ENCODE measurements at places on chromosomes 2 and 18.
A peak's percentile ranks its signal among the peaks of the same experiment; 100 is the strongest.

GRCh38 chr2:147810883-147811765 lies 33.7 kb upstream of the ACVR2A start:
- no peak for DNase-seq
- no peaks in the 10 kb centered on the region for H3K27me3 ChIP-seq
- no peaks in the 10 kb centered on the region for H3K4me1 ChIP-seq
- no peak overlapping the region for H3K4me3 ChIP-seq

- H3K4me1 ChIP-seq, result peaks cover 4% of the 10 kb centered on the region
- H3K36me3 ChIP-seq, result peaks cover 27% of the 10 kb centered on the region
- no peak overlapping the region for H3K4me3 ChIP-seq
- H3K27ac ChIP-seq, result no peak overlapping the region
Observed at GRCh38 chr2:152693033-152693432, 24.2 kb downstream of the PRPF40A start.

DNA sequence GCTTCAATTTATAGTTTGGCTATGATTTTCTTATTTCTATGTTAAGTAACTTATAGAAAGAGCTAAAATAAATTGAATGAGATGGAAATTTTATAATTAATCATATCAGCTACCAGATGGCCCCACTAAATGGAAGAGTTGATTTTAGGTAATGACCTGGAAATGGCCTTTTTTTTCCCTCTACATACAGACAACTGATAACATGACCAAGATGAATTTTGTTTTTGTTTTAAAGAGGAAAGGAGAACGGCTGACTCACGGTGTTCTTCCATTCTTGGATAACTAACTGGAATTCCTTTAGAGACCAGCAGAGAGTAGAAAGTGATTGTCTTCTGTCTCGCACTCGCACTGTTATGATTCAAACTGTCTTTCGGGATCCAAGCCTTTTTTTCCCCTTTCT lies 91.0 kb downstream of the TMEM185B start:
- no peak for DNase-seq
- peaks cover 40% of the 10 kb centered on the region for H3K36me3 ChIP-seq
- no peaks in the 10 kb centered on the region for H3K27me3 ChIP-seq
- H3K4me3 ChIP-seq, result no peak overlapping the region
- H3K4me1 ChIP-seq, result no peaks in the 10 kb centered on the region

- H3K4me1 ChIP-seq, result peaks cover 22% of the 10 kb centered on the region
- no peaks in the 10 kb centered on the region for H3K27me3 ChIP-seq
- no peaks in the 10 kb centered on the region for H3K36me3 ChIP-seq
Observed at GRCh38 chr2:203909261-203909967, 27.1 kb upstream of the ICOS start.

DNA sequence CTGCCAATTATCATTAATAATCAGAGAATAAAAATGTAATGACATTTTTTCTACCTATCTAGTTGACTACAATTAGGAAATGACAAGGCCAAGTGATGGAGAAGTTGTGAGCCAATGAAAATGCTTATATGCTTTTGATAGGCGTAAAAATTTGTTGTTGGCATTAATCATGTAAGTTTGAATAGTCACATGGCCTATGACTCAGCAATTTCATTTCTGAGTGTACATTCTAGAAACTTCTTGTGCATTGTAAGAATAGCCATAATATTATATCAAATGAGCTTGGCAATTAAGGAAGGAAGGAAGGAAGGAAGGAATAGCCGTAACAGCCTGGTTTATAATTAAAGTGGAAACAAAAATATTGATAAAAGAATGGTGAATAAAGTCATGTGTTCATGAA lies 179.9 kb downstream of the PTH2R start:
- no peaks in the 10 kb centered on the region for H3K4me1 ChIP-seq
- H3K4me3 ChIP-seq, result no peak overlapping the region
- H3K27me3 ChIP-seq, result no peaks in the 10 kb centered on the region
- no peak for DNase-seq

DNA sequence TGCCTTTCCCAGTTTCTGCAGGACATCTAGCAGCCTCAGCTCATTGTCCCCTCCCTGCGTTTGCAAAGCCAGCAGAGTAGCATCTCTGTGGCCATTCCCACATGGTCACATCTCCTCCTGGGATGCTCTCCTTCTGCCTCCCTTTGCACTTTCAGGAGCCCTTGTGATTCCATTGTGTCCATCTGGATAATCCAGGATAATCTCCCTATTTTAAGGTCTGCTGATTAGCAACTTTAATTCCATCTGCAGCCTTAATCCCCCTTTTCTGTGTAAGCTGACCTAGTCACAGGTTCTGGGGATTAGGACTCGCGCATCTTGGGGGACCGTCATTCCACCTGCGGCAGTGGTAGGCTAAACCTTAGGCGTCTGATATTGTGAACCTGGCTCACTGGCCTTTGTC lies 70.7 kb downstream of the NEDD4L start:
- H3K27me3 ChIP-seq, result no peaks in the 10 kb centered on the region
- no peak overlapping the region for H3K27ac ChIP-seq
- peaks cover 6% of the 10 kb centered on the region for H3K4me1 ChIP-seq

DNA sequence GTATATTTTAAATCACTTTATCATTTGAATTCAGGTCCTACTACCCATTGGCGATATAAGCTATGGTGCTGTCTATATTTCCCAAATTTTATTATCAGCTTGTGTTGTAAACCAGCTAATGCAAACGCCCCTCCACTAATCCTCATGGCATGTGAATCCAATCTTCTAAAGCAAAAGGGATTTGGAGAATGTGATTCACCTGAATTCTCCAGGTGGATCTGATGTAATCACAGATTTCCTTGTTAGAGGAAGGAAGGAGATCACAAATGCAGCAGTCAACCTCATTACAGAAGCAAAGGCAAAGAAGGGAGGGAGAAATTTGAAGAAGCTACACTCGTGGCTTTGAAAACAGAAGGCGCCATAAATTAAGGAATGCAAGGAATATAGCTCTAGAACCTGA lies 431.1 kb upstream of the CDH19 start:
- no peaks in the 10 kb centered on the region for H3K36me3 ChIP-seq
- H3K4me3 ChIP-seq, result no peak overlapping the region
- no peak for DNase-seq
- H3K4me1 ChIP-seq, result no peaks in the 10 kb centered on the region
- no peak overlapping the region for H3K27ac ChIP-seq
- H3K27me3 ChIP-seq, result no peaks in the 10 kb centered on the region

DNA sequence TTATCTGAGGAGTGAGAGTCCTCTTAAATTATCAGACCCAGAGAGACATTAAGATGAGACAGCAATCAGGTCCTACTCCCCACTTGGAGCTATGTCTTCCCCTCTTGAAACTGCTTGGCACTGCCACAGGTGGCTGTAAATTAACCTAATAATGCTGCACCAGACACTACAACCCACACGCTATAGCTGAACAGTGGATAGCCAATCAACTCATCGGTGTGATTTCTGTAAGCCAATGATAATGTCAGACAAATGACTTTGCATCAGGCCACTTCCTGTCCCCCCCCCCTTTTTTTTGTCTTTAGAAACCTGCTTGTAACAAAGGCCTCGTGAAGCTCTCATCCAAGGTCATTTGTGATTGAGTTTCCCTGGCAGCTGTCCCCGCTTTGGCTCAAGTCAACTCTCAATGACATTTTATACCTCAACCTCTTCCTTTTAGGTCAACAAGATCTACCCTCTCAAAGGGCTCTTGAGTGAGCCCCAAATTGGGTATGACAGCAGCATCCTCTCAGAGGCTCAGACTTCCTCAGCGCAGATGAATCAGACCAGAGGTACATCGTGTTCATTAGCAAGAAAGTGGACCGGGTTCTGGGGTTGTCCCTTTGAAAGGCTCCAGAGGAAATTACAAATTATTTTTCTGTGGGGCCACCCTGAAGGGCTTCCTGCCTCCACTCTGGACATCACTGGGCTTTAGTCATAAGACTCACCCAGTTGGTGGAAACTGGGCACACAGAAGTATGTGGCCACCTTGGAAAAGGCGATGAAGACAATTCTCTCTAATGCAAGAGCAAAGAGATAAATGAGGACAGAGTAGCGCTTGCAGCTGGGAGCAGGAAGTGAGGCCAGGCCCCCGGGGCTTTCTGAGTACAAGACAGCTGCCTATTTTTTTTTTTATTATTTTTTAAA lies 73.6 kb downstream of the COPS8 start:
- no peaks in the 10 kb centered on the region for H3K36me3 ChIP-seq
- no peak for DNase-seq
- H3K4me1 ChIP-seq, result no peaks in the 10 kb centered on the region

- H3K27ac ChIP-seq, result no peak overlapping the region
- H3K4me3 ChIP-seq, result no peak overlapping the region
- H3K4me1 ChIP-seq, result peaks cover 10% of the 10 kb centered on the region
- no peaks in the 10 kb centered on the region for H3K27me3 ChIP-seq
- DNase-seq, result no peak
- peaks cover 4% of the 10 kb centered on the region for H3K36me3 ChIP-seq
Observed at GRCh38 chr2:205712508-205712907, 30.2 kb downstream of the NRP2 start.

DNA sequence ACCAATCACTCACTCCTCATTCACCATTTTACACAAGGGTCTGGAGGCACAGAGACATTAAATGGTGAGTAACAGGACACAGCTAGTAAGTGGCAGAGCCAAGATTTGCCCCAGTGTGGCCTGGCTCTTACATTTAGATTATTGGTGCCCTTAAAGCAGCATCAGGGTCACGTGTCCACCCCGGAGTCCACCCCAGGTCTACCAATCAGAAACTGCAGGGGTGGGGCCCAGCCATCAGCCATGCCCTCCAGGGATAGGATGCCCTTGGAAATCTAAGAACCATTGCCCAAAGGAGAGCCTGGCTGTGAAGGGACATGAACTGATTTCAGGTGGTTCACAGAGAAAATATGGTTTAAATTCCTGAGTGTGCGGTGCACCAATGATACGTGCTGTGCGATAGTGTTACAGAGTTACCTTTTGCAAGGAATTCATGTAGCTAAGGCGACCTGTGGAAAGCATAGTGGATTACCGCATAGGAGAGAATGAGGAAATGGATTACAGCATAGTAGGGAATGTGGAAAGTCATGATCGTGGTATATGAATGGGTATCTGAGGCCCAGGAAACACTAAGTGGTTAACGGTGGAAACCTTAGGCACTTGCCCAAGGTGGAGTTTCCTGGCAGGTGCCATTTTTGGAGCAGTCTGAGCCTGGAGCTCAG lies 17.8 kb downstream of the IGFBP5 start:
- no peak overlapping the region for H3K4me3 ChIP-seq
- peak; percentile 15 for DNase-seq
- H3K27me3 ChIP-seq, result no peaks in the 10 kb centered on the region
- no peak overlapping the region for H3K27ac ChIP-seq
- peaks cover 27% of the 10 kb centered on the region for H3K4me1 ChIP-seq

DNA sequence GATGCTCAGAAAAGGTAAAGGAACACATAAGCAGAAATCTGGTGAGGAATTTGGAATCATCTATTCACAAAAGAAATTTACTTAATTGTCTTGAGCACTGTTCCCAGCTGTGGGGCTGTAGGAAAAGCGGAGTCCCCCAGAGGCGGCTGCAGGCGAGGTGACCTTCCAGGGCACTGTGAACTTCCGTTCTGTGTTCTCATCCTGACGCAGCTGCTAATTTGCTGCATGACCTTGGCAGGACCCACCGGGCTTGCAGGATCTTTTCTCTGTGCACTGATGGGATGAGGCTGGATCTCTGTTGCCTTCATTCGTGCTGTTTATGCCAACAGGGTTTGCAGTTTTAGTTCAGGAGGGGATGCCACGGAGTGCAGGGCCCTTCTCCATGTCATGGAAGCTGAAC lies 301.9 kb upstream of the MYT1L start:
- H3K4me3 ChIP-seq, result no peak overlapping the region
- no peaks in the 10 kb centered on the region for H3K27me3 ChIP-seq
- no peaks in the 10 kb centered on the region for H3K4me1 ChIP-seq
- H3K36me3 ChIP-seq, result no peaks in the 10 kb centered on the region

- peak overlapping the region; percentile 54 for H3K27ac ChIP-seq
- no peak overlapping the region for H3K4me3 ChIP-seq
- peaks cover 7% of the 10 kb centered on the region for H3K4me1 ChIP-seq
- H3K36me3 ChIP-seq, result no peaks in the 10 kb centered on the region
Observed at GRCh38 chr2:30293303-30293921, 62.1 kb downstream of the LBH start.

DNA sequence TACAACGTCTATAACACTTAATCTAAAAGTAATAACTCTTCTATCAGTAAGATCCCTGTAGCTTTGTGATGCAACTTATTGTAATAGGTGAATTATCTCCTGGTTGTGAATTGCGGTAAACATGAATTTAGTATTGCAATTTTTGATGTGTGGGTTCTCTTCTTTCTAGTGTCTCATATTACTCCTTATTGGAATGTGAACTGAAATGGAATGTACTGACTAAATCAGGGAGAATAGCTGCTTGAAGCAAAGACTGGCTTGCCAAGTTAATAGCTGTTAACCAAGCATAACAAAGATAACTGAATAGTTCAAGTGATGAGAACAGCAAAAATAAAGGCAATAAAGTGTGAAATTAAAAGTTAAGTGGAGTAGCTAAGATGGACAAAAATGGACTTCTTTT lies 60.5 kb upstream of the TFPI start:
- no peaks in the 10 kb centered on the region for H3K36me3 ChIP-seq
- DNase-seq, result no peak
- no peaks in the 10 kb centered on the region for H3K4me1 ChIP-seq
- no peak overlapping the region for H3K27ac ChIP-seq

DNA sequence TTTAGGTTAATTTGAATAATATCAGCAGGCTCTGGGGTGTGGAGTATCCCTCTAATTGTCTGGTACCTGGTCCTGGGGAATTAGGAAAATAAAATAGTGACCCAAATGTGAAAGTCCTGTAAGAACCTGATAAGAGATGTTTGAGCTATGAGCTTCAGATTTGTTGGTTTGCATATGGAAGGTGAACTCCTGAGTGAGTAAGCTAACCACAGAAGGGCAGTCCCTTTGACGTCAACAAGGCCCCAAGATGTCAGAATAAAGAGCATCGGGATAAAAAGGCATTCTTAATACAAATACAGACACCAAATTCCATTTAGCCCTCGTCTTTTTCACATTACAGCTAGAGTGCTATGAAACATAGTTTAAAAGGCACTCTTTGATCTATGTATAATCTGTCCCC lies 1366.3 kb upstream of the TMEFF2 start:
- H3K27ac ChIP-seq, result no peak overlapping the region
- H3K4me1 ChIP-seq, result no peaks in the 10 kb centered on the region
- no peaks in the 10 kb centered on the region for H3K27me3 ChIP-seq
- DNase-seq, result no peak

- H3K27ac ChIP-seq, result no peak overlapping the region
- no peak for DNase-seq
- H3K4me1 ChIP-seq, result no peaks in the 10 kb centered on the region
- H3K4me3 ChIP-seq, result no peak overlapping the region
Observed at GRCh38 chr2:8121022-8121825, 560.6 kb upstream of the ID2 start.

- H3K27ac ChIP-seq, result peak overlapping the region; percentile 93
- H3K4me3 ChIP-seq, result peak overlapping the region; percentile 49
- no peaks in the 10 kb centered on the region for H3K27me3 ChIP-seq
Observed at GRCh38 chr2:219626540-219626939, 890 bp upstream of the SLC4A3 start.

GRCh38 chr2:102660574-102660973 lies 41.2 kb downstream of the SLC9A2 start:
- no peak overlapping the region for H3K4me3 ChIP-seq
- H3K27me3 ChIP-seq, result no peaks in the 10 kb centered on the region
- H3K4me1 ChIP-seq, result no peaks in the 10 kb centered on the region

- H3K27ac ChIP-seq, result no peak overlapping the region
- H3K4me1 ChIP-seq, result no peaks in the 10 kb centered on the region
- peak; percentile 20 for DNase-seq
- no peak overlapping the region for H3K4me3 ChIP-seq
Observed at GRCh38 chr2:10217489-10218435, 84.9 kb upstream of the HPCAL1 start.

- no peaks in the 10 kb centered on the region for H3K4me1 ChIP-seq
- H3K36me3 ChIP-seq, result no peaks in the 10 kb centered on the region
- H3K4me3 ChIP-seq, result no peak overlapping the region
- no peak for DNase-seq
- no peak overlapping the region for H3K27ac ChIP-seq
Observed at GRCh38 chr2:212073360-212073759, 465.2 kb downstream of the ERBB4 start.

All from heart left ventricle (tissue), 16 donors.